ENCODE measurements at places on chromosomes 7 and 10.

DNA sequence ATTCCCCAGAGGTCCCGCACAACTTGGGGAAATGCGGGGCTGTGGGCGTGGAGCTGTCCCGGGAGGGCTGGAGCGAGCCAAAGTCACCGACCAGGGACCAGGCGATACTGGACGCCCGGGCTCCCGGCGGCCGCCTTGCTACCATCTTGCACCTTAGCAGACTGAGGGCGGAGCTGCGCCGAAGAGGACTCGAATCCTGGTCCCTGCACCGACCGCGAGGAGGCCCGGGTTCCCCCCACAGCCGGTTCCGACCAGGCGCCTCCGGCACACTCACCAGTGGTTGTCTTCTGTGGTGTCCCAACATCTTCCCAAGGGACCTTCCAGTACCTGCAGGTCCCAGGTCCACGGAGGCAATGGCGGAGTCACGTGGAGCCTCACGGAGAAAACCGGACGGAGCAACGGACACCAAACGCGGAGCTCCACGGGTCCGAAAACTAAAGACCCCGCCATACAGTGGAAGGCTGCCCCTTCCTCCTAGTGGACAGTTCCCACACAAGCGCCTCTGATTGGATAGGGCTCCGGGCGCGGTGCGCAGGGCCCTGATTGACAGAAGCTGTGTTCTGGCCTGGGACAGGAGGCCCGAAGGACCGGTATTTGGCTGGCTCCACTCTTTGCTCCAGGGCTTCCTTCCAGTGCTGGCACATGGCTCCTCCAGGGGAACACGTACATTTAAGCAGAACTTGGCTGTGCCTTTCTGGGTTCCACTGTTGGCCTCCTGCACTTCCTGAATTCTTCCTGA is 124.6 kb upstream of the ZNF479 start:
- DNase-seq: no peak

DNA sequence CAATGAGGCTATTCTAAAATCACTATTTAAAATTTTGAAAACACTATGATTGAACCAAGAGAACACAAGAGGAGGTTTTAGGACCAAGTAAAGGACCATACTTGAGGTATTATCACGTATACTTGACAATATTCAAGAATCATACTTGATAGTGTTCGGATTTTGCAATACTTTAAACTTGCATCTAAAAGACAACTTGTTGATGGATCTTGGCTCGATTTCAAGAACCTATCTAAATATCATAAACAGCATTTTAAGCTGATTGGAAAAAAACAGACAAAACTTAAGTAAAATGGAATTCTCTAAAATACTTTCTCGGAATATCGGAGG is 1.3 kb downstream of the NAMPT start:
- DNase-seq: no peak

- DNase-seq: no peak
Observed at GRCh38 chr10:96261930-96262329, 9.4 kb downstream of the BLNK start.

DNA sequence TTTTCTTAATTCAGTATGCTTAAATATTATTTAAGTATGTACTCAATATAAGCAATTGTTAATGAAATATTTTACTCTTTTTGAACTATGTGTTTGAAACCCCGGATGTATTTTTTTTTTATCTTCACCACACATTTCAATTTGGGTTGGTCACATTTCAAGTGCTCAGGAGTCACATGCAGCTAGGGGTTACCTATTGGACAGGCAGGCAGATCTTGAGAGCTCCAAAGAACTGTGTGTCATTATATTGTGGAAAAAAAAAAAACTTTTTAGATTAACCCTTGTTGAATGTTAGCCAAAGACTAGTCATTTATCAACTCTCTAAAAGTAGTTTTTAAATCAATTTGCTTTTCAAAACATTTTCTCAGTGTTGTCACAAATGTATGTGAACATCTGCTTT is 37.2 kb downstream of the IKZF1 start:
- no peak for DNase-seq

GRCh38 chr10:55410415-55410885 is 609.4 kb upstream of the PCDH15 start:
- peak; percentile 42 for DNase-seq

DNA sequence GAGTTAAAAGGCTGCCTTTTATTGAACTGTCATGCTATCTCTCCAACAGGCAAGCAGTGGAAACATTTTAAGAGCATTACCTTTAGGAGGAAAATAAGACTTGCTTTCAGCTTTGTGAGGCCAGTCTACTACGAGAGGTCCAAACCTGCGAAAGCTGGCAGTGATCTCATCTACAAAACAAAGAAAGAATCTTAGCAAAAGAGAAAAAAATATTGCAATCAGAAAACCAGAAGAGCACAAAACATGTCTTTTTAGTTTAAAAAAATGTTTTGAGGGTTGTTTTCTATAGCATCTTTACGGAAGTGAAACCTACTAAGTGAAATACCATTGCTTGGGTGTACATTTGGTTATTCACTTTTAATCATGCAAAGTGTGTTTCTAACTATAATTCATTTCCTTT is 147.9 kb downstream of the CPEB3 start:
- no peak for DNase-seq

DNA sequence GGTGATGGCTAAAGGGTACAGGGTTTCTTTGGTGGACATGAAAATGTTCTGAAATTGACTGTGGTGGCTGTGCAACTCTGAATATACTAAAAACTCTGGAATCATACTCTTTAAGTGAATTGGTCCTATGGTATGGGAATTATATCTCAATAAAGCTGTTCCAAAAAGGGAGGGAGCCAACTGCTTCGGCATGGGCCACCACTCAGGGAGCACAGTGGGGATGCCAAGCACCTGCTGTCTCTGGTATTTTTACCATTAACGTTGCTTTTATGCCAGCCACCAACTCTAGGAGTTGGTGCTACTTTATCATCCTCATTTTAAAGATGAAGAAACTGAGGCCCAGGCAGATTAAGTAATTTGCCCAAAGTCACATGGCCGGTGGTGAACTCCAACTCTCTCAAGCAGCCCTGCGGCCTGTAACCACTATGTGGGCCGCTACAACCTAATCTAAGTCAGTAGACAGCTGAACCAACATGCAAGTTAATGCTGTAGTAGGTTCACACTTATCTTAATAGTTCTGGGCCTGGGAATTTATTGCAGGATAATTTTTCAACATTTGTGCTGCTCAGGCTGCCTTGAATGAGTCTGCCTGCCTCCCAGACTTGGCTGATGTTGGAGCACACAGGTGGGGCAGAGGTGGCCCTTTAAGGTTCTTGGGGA is 20.8 kb downstream of the SH3PXD2A start:
- DNase-seq: no peak

GRCh38 chr7:924541-925231 is 29.8 kb downstream of the ADAP1 start:
- DNase-seq: no peak

DNA sequence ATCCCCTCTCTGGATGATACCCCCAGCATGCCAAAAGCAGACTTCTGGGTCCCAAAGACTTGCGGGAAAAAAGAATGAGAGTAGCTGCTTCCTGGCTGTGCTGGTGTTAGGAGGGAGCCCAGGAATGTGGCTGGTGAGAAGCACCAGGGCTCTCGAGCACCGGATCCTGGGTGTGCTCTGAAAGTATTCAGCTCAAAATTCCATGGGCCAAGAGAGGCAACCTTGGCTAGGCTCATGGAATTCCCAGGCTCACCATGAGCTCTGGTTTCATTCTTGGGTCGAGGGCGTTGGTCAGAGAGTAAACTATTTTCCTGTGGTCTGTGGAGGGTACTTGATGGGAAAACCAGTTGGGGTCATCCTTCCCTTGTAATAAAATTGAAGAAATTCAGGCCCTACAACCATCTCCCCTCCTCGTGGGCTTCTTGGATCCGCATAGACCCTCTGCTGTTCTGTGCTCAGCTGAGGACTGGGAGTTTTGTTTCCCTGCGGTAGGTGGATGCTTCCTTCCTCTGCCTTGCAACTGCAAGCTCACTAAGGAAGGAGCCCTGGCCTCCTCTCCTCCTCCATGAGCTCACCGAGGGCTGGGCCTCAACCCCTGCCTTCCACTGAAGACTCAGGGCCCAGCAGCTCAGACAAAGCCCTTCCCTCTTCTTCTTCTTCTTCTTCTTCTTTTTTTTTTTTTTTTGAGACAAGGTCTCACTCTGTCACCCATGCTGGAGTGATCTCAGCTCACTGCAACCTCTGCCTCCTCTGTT is 34.5 kb upstream of the AQP1 start:
- no peak for DNase-seq

GRCh38 chr10:70334526-70335245 is 47.7 kb downstream of the LRRC20 start:
- no peak for DNase-seq

DNA sequence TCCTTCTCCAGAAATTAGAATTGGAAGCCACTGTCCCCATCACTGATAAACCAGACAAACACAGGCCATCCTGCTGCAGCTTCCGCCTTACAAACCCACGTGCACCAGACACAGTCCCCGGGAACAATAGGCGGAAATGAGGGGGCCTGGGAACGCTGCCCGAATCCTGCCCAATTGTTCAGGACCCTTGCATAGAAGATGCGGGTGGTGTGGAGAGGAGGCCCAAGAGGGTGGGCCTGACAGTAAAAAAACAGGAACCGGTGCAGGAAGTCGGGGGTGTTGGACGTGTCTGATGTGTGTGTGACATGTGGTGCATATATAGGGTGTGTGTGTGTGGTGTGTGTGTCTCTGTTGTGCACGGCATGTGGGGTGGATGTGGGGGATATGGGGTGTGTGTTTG is 26.5 kb upstream of the CHST15 start:
- DNase-seq: no peak

DNA sequence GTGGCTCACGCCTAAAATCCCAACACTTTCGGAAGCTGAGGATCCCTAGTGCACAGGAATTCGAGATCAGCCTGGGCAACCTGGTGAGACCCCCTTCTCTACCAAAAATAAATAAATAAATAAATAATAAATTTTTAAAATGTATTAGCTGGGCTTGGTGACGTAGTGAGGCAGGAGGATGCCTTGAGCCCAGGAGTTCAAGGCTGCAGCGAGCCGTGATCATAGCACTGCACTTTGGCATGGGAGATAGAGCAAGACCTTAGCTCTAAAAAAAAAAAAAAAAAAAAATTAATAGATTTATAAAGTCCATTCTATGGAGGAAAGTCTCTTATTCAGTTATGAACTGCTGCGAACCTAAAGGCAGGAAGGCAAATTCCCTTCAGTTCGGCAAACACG is 1.1 kb upstream of the PTPN12 start:
- DNase-seq: no peak
